K562 (cell line): ENCODE measurements at places on chromosomes 3 and 15.

GRCh38 chr3:190122198-190122771 is 1.6 kb upstream of the P3H2 start:
- no peak for DNase-seq

DNA sequence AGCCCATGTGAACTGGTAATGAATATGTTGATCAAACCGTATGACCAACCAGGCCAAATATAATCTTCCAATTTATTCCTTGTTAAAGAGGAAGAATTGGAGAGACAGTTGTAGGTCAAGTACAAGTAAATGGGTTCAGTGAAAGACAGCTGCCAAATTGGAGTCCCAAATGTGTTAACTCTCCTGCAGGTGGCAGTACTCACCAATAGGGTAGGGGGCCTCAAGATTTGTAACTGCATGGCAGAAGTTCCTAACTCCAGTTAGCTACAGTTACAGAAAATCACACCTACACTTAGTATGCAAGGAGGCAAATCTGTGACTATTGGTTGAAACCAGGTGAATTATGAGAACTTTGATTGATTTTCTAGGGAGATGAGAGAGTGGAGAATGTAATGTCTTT is 278.0 kb downstream of the ZBBX start:
- no peak for DNase-seq

DNA sequence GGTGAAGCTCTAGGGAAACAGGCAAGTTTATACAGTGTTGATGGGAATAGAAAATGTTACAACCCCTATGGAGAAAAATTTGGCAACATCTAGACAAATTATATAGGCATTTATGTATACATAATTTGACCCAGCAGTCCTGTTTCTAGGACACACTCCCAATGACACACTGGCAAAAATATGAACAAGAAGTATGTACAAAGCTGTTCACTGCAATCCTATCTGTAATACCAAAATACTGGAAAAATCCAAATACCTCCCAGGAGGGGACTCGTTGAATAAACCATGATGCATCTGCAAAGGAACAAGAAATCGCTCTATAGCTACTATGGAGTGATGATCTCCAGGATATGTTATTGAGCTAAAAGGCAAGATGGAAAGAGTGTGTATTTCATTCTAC is 8.5 kb downstream of the BFSP2 start:
- DNase-seq: no peak

GRCh38 chr3:149977386-149977785 is 6.7 kb upstream of the PFN2 start:
- DNase-seq: no peak

GRCh38 chr3:73739791-73740453 is 115.2 kb upstream of the PDZRN3 start:
- no peak for DNase-seq
